Endodermal cell (in vitro differentiated cells): ENCODE measurements at places on chromosomes 1 and 21. TPM values are rescaled to one million over a fixed set of nuclear protein-coding genes. Genes with fewer than 3 reads are reported as not detected.

GRCh38 chr1:177088966-177089365, 75.5 kb downstream of the ASTN1 start:
- no peak for DNase-seq

DNA sequence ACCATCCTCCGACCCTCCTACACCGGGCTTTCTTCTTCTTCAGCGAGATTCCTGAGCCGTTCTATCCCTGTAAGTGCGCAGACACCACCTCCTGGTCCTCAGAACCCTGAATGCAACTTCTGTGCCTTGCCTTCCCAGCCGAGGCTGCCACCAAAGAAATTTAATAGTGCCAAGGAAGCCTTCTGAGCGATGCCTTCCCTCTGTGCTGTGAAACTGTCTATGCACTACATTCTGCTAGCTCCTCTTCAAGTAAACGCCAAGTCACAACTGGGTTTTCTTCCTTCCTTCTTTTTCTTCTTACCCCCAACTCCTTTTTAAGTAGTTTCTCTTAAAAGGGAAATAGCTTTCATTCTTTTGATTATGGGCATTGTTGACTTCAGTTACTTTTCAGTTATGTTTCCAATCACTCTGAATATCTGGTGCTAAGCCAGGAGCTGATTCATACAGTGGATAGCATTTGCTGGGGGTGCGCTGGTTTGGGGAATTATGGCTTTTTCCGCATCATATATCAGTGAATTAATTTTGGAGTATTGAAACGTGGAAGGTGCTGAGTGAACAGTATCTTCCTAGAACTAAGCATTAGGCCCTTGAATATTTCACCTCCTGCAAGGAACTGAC, 38.6 kb upstream of the GPR88 start:
- no peak for DNase-seq

GRCh38 chr1:152654110-152654509, 9.1 kb upstream of the LCE2D start:
- peak; percentile 83 for DNase-seq

DNA sequence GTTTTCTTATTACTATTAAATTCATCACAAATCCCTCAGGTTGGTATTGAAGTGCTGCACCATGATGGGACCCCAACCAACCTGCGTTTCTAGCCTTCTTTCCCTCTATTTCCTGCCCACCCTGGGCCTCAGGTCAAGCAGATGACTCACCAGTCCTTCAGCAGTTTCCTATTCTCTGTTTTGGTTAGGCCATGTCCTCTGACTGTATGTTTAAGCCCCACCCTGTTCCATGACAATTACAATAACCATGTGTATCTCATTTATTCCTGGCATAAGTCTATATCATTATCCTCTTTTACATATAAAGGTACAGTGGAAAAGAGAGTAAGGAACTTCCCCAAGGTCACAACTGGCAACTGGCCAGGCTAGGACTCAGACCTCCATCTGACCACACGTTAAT, 5.3 kb upstream of the FAM78B start:
- peak; percentile 18 for DNase-seq

DNA sequence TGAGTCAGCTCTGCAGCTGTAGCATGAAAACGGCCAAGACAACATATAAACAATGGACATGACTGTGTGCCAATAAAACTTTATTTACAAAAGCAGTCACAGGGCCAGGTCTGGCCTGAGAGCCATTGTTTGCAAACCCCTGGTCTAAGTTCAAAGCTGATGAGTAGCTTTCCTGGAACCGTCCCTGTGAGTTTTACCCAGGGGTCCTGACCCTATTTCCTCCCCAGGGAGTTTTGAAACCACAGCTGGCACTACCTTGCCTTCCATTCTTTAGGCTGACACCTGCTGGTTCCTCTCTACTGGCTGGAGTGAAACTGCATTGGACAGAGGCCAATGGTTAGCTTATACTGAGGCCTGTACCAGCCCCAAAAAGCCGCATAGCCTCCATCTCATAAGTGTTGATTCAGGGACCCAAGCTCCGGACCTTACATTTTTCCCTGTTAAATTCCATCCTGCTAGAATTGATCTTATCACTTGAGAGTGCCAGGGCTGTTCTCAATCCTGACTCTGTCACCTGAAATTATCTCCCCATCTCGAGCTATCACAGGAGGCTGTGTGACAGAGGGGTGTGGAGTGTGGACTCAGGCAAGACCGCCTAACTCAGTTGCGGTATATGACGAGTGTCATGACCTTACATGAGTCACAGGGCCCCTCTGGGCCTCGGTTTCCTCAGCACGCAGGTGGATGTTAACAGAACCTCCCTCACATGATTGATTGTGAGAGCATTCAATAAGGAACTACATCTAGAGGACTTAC, 343.6 kb downstream of the NPHP4 start:
- DNase-seq: peak; percentile 44

DNA sequence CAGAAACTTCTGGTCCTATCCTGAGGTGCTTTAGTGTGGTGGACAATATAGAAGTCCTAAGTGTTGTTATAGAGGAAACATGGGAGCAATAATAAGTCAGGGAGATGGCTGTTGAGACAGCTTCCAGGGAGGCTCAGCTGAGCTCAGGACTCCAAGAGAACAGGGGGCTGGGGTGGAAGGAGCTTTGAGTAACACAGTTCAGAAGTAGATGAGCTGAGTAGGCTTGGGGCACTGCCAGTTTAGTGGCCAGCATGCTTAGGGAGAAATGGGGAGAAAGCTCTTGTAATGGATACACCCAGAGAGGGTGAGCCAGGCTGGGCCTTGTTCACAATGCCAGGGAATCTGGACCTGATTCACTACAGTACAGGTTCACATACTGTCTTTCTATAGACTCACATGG, 201.6 kb downstream of the DAB1 start:
- no peak for DNase-seq

GRCh38 chr1:28510273-28510969, 4.6 kb downstream of the RCC1 start:
- peak; percentile 74 for DNase-seq

- DNase-seq: no peak
These were observed 95.7 kb upstream of the WNT4 start for GRCh38 chr1:22238356-22239224.

DNA sequence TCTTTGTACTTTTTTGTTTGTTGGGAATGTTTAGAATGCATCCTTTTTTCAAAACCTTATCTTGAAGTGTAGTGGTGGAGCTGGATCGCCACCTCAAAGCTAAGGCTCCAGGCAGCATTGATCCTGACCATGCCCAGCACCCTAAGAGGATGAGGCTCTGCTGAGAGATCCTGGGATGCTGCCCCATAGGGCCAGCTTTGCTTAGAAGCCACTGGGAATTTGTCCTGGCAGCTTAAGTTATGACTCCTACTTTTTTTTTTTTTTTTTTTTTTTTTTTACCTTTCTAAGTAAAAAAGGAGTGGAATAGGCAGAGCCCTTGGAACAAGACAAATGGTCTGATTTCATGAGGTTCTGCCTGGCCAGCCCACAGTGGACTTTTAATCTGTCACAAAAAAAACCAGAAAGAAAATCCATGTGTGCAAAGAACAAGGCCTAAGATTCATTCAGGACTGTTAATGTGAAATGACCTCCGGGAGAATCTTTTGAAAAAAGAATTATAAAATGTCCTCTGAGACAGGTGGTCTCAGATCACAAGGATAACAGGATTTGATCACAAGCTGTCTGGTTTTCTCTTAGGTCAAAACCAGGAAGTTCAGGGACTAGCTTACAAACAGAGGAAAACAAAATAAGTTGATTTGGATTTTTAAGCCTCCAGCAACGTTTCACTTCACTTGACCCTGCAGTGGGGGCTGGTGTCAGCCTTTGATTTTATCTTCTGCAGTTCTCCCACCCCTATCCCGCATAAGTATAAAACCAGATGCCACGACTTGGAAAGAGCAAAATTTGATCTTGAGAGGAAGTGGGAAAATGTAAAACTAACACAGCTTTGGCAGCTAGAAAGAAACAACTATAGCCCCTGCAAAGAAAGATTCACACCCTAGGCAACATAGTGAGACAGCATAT, 25.9 kb upstream of the RAP1A start:
- no peak for DNase-seq

- no peak for DNase-seq
These were observed 1292.6 kb downstream of the BRINP3 start for GRCh38 chr1:189185097-189185496.

DNA sequence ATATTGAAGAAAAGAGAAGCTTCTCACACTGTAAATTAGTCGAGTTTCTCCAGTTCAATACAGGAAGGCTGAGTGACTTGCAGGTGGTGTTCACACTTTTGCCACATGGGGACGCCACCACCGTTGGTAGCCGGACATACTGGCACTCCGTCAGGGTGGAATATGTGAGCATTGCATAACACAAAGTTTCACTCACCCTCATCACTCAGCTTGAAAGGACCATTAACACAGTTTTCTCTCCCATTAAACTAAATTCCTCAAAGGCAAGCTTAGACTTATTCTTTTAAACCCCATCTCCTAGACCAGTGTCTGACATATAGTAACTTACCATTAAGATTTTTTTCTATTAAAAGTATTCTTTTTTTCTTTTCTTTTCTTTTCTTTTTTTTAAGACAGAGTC, 105.3 kb upstream of the SERBP1 start:
- peak; percentile 93 for DNase-seq

- no peak for DNase-seq
These were observed 89.2 kb downstream of the NPHP4 start for GRCh38 chr1:5903031-5903430.

DNA sequence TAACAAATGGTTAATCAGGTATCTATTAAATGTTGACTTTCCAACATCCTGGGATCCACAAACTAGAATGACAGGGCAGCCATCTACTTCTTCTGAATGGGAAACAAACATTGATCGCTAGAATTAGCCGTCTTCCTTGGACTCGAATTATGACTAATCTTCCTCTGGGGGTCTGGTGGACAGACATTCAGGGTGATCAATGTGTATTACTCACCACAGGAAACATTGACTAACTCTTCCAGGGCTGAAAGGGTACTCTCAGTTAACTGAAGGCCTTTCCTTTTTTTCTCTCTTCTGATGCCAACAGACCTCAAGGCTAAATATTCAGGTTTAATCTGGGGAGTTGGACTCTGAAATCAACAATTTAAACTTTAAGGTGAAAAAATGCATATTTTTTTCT, 9.5 kb downstream of the NOL9 start:
- DNase-seq: no peak

- no peak for DNase-seq
These were observed 37.2 kb upstream of the EPHA8 start for GRCh38 chr1:22526098-22526497.

DNA sequence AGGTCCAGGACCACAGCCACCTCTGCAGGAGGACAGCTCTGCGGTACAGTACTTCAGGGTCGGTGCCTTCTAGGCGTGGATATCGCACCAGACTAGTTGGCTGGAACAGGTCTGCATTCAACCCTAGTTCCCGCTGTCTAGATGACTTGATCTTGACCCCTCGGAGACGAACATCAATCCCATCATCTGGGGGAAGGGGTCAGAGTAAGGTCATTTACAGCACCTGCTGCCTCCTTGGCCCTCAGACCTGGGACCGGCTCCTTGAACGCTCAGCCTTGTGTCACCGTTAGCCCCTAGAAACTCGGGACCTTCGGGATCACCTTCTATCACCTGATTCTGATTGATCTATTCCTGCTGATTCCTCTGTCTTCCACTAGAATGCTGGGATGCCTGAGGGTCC, 2.6 kb downstream of the HECTD3 start:
- peak; percentile 11 for DNase-seq

GRCh38 chr1:35863136-35863535, 19.9 kb upstream of the AGO1 start:
- DNase-seq: no peak

GRCh38 chr1:46133181-46133658, 791 bp upstream of the PIK3R3 start:
- no peak for DNase-seq

DNA sequence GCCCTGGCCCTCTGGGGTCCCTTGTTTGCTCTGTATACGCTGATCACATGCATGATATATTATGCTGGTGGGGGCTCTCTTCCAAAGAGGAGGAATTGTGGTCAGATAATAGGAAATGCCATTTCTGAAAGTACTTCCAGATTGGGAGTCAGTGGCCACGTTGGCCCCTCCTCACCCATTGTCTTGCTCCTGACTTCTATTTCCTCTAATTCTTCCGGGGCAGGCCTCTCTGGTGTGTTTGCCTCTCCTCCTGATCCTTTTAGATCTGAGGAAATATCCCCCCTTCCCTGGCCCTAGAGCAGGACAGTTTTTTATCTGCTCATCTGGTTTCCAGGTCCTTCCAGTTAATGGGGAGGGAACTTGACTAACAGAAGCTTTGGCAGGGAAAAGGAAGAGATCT, 2.9 kb downstream of the VANGL2 start:
- peak; percentile 60 for DNase-seq

GRCh38 chr1:47843781-47844557, 153.2 kb downstream of the TRABD2B start:
- DNase-seq: peak; percentile 20

DNA sequence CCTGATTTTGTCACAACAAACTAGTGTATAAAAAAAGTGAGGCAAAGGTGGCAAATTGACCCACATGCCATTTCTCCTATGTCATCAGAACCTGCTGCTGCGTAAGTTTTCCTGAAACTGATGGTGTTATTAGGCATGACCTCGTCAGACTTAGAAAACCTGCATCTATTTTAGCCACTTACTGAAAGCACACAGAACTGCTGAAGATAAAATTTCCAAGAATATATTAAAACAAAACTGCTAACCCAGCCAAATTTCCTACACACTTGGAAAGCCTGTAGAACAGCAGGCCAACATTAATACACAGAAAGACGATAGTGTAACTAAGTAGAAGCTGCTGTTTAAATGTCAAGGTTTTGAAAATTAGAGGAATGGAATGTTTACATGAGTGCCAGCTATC, 674.5 kb upstream of the CXADR start:
- no peak for DNase-seq

DNA sequence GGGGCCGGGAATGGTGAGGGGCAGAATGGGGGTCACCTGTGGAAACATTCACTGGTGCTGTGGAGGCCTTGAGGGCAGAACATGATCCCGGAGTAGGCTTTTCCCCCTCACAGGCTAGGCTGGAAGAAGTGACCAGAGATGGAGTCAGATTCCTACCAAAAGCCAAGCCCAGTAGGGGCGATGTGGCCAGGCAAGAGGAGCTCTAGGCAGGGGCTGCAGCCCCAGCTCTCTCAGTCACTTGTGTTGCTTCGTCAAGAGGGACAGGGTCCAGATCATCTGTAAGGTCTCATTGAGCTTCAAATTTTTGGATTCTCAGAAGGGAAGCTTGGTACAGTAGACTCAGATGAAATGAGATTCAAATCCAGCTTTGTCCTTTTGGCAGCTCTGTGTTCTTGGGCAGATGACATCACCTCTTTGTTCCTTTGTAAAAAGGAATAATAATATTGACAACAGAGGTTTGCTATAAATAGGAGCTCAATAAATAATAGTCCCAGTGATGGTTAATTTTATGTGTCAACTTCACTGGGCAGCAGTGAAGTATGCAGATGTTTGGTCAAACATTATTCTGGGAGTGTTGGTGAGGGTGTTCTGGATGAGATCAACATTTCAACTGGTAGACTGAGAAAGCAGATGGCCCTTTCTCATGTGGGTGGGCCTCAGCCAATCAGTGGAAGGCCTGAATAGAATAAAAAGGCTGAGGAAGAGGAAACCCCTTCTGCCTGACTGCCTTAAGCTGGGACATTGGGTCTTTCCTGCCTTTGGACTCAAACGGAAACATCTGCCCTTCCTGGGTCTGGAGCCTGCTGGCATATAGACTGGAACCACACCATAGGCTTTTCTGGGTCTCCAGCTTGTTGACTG, 324.7 kb upstream of the USP24 start:
- no peak for DNase-seq

Gene CYP4A22
- total RNA-seq: 0.35 TPM in 1 of 3 replicates, not detected in the others

Gene LRRC53
- total RNA-seq: not detected in 2 replicates

Gene RNU1-3
- 2,322 to 3,611 TPM (median 3,596 TPM) in 3 replicates for total RNA-seq

Gene OVAAL
- total RNA-seq: not detected in 3 replicates

Gene FCRL6
- total RNA-seq: not detected in 3 replicates
